ENCODE measurements at places on chromosomes 6 and 20.

DNA sequence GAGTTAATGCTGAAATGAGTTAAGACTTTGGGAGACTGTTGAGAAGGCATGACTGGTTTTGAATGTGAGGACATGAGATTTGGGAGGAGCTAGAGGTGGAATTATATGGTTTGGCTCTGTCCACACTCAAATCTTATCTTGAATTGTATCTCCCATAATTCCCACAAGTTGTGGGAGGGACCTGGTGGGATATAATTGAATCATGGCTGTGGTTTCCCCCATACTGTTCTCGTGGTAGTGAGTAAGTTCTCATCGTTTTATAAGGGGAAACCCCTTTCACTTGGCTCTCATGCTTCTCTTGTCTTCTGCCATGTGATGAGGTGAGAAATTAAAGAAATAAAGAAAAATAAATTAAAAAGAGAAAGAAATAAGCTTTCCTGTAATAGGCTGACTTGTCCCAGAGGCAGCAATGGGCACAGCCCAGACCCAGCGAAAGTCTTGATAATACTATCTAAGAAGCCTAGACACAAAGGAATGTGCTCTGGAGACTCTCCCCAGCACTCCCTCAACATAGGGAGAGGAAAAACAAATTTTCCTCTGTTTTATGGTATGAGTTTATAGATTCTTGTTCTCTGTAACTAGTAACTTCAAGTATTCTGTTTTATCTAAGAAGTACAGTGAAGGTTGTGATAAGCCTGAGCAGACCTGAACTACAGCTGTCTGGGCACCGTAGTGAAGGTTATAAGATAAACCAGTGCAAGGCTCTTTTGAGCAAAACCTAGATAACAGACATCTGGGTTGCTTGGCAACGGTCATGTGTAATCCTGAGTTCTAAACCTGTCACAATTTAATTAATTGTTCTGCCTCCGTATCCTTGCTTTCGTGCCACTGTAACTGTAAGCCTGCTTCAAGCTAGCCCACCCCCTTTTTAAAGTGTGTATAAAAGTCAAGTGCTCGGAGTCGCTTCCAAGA lies 88.9 kb upstream of the ECI2 start:
- peak; percentile 44 for DNase-seq

DNA sequence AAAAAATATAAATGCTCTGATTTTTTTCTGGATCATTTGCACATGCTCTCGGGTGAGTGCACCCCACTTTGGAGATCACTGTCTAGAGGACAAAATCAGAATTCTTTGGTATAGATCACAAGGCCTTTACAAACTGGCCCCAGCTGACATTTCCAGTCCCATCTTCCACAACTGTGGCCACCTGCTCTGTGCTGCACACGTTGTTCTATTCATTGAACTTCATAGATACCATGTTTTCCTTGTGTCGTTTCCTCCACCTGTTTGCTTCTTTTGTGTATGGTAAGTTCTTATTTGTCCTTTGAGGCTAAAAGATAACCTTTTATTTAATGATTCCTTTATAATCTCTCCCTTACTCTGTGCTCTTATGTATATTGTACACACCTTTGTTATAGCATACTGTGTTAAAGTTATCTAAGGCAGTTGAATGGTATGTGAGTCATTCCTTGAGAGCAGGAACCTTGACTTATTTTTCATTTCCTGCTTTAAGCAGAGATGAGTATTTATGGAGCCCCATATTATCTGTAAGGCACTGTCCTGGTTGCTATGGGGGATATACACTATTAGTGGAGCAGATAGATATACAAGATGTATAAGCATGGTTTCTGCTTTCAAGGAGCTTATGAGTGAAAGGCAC lies 12.0 kb upstream of the SLC17A5 start:
- DNase-seq, result no peak

DNA sequence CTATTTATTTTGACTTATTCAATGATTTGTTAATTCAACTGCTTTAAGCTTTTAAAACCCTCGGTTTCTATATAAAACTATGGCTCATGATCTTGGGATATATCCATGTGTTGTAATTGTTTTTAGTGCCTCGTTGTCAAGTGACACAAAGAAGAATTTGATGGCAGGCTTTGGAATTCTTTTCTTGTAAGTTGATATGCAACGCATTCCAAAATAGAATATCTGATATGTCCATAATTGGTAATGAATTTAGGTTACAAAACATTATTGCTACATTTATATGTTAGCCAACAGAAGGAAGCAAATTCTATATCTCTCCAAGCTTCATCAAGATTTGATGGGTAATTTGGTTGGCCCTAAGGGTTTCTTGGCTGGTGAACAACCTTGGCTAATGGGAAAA lies 220.4 kb upstream of the RIMS1 start:
- DNase-seq, result no peak

DNA sequence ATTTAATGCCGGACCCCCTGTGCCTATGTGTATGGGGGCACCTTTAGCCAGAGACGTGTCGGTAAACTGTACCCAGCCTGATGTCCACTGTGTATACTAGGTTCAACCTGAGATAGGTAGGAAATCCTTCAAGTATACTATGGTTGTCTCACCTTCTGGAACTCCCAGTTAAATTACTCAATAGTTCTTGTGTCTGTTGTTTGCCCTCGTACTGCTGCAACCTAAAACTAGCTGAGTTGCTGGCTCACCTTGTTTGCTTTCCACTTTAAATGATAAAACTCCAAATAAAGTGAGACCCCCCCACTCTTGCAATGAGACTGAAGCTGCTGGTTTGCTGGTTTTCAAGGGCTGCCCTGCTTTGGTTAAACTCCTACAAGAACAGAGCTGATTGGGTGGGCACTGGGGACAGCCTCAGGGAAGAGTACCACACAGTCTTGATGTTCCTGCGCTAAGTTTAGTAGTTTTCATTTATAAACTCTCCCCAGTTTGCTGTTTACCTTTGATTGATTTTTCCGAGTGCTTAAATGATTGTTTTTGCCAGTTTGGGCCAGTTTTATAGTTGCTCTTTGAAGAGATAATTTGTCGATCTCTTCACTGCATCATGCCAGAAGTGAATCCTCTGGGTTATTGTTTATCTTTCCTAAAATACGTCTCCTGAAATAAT lies 1281.8 kb upstream of the MAP3K7 start:
- no peak for DNase-seq

GRCh38 chr20:402496-402885 lies 5.6 kb upstream of the RBCK1 start:
- DNase-seq, result no peak

- DNase-seq, result peak; percentile 85
Measured at GRCh38 chr6:20686142-20686541, 151.9 kb downstream of the CDKAL1 start.

DNA sequence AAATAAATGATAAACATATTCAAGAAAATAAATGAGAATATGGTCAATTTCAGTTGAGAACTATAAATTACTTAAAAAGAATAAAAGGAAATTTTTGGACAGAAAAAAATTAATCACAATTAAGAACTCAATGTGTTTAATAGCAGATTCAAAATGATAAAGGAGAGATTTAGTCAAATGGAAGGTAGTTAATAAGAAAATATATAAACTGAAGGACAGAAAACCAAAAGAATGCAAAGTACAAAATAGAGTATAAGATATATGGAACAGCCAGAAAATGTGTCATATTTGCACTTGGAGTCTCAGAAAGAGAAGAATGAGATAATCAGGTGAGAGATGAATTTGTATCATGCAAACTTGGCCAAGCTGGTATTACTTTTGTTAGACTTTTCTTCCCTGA lies 201.8 kb upstream of the ARID1B start:
- no peak for DNase-seq

GRCh38 chr20:20019123-20019522 lies 2.0 kb downstream of the NAA20 start:
- no peak for DNase-seq

DNA sequence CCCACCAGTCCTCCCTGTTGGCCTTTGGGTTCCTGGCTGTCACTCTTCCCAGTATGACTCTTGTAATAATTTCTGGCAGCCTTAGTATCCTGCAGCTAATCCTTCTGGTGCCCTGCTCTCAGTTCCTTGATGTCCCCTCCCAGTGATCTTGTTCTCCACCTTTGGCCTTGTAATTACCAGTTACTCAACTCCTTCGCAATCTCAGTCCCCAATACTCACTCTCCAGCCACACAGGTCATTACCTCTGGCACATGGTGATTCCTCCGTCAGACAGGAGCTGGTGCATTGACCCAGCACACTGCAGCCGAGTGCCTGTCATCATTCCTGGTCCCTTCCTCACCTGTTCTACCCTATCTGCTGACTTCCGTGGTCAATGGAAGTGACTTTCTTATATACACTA lies 101.4 kb downstream of the FAM120B start:
- no peak for DNase-seq

DNA sequence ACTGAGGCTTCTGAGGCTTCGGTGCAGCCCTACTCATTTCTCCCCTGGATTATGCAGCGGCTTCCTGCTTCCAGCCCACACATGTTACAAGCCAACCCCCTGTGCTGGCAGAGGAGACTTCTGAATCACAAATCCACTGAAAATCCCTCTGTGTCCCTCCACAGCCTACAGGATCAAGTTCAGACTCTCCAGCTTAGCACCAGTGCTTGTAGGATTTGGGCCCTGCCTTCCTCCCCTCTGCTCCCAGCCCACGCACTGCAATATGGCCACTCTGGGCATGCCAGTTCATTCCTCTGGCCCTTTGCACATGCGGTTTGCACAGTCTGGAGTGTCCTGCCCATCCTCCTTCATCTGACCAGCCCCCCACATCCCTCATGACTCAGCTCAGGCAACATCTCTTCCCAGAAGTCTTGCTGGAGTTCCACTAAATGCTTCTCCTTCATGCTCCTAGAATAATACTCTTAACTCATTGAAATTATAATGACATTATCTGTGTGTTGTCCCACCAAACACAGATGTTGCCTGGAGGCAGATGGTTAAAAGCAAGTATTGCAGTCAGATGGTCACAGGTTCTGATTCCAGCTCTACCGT lies 15.9 kb upstream of the MDGA1 start:
- no peak for DNase-seq

- DNase-seq, result no peak
Measured at GRCh38 chr6:142885182-142885867, 59.7 kb downstream of the HIVEP2 start.

GRCh38 chr20:52682237-52682636 lies 289.9 kb upstream of the TSHZ2 start:
- DNase-seq, result no peak

DNA sequence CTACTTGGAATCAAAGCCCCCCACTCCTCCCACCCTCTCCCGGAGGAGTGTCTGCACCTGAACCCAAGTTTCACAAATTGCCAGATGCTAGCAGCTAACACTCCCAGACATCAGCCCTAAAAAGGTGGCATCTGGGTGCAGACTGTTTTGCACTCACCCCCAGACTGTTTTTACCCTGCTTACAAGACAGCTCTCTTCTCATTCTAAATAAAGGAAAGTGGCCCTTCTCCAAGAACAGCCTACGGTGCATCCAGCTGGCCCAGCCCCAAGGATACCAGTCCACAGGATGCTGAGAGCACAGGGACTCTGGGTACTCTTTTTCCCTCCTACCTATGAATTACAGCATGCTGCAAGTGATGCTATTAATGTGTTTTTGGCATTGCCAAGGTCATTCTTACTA lies 842.0 kb upstream of the FLRT3 start:
- DNase-seq, result no peak

DNA sequence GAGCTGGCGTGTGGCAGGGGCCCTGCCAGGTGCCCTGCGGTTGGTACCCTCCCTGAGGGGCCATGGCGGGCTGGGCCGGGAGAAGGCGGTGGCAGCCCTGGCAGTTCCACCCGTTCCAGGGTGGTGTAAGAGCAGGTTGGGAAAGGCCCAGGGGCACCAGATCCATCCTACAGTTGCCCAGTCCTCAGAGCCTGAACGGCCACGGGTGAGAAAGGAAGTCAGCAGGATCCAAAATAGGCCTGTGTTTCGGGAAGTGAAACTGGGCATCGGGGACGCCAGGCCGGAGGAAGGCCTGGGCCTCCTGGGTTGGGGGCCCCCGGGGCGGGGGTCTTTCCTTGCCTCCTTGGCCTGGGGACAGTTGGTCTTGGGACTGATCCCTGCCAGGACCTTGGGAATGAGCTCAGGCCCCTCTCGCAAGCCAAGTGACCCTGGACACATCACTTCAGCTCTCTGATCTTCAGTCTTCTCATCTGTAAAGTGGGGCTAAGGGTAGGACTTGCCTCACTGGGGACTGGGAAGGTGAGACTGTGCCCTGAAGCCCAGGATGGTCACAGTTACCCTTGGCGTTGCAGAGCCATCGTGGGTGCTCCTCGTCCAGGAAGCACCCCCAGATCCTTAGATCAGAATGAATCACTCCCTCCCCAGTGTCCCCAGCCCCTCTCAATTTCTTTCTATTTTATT lies 18.1 kb upstream of the NOL4L start:
- no peak for DNase-seq

GRCh38 chr6:24125980-24126379 lies at the start of gene NRSN1:
Gene NRSN1 (plus strand): TSS chr6:24126215. CDS start chr6:24134328, 8,113 bp downstream.
- DNase-seq, result no peak

GRCh38 chr6:82612475-82613039 lies 248.9 kb downstream of the TPBG start:
- DNase-seq, result peak; percentile 45

DNA sequence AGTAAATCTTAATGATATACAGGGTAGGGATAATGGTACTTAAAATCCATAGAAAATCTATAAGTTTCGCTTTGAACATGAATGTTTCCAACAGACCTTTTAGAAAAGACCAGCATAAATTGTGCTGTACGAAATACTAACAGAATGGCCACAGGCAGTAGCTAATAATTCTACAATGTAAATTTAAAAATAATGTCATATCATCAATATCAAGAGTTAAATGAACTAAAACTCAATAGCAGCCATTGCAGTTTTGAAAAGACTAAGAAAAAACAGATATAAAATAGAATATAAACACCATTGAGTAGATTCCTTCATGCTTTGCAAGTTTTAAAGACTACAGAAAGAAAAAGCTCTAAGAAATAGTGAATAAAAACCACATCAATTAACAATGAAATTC lies 14.7 kb downstream of the TBC1D32 start:
- no peak for DNase-seq

GRCh38 chr6:134674562-134674961 lies 275.3 kb downstream of the ALDH8A1 start:
- no peak for DNase-seq

GRCh38 chr6:17923401-17923863 lies 64.0 kb downstream of the KIF13A start:
- no peak for DNase-seq

- no peak for DNase-seq
Measured at GRCh38 chr6:156191895-156192294, 585.3 kb upstream of the ARID1B start.

- no peak for DNase-seq
Measured at GRCh38 chr6:30060606-30061091, 416 bp upstream of the POLR1H start.

- DNase-seq, result no peak
Measured at GRCh38 chr6:37583261-37583660, 83.6 kb upstream of the CCDC167 start.

Data from NCI-H524 treated with DMSO at 0.1 percent for 48 hours (cell line).